T-helper 17 cell (primary cell): ENCODE measurements at places on chromosomes 4 and X.

DNA sequence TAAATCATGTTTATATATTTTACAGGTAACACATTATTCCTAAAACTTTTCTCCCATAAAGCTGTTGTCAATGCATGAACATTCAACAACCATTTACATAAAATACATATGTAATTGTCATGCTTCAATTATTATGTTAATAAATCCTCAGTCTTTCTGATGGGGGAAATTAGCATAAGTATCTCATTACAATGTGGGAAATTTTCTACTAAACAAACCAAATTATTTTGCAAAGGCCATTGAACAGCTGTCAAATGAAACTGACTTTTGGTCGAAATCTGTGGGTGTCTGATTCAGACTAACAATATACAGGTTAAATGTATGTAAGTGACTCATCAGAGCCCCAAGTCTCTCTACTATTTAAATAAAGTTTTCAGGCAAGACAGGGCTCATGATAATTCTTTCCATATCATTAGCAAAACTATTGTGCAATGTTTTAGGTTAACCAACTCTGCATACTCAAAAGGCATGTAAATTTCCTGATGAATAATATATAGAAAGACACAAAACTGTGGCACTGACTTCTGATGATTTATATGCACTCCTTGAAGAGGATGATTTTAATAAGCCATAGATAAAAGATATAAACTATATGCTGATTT, 795.3 kb upstream of the AADAT start:
- no peaks in the 10 kb centered on the region for H3K4me1 ChIP-seq
- no peak overlapping the region for H3K4me3 ChIP-seq
- no peaks in the 10 kb centered on the region for H3K36me3 ChIP-seq
- H3K27ac ChIP-seq, result no peak overlapping the region
- H3K27me3 ChIP-seq, result no peaks in the 10 kb centered on the region

- peak within 1 kb of the TSS; percentile 88 for H3K4me3 ChIP-seq
- DNase-seq, result peak; percentile 11
- H3K4me1 ChIP-seq, result peaks cover 11% of the 10 kb centered on the region
- H3K36me3 ChIP-seq, result no peaks in the 10 kb centered on the region
- peak within 1 kb of the TSS; percentile 16 for H3K27ac ChIP-seq
These were observed at the start of gene SLC16A2 for GRCh38 chrX:74421036-74421739. SLC16A2 (plus strand) TSS chrX:74421493; CDS start chrX:74421638, 145 bp downstream.

DNA sequence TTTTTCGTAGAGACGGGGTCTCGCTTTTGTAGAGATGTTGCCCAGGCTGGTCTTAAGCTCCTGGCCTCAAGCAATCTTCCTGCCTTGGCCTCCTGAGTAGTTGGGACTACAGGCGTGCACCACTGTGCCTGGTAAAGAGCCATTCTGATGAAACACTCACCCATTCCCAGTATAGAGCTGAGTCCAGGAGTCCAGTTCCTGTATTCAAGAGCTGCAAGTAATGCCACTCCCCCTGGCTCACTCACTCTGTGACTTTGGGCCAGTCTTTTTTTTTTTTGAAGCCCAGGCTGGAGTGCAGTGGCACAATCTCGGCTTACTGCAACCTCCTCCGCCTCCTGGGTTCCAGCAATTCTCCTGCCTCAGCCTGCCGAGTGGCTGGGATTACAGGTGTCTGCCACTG, 3.5 kb downstream of the CCDC22 start:
- no peak overlapping the region for H3K4me3 ChIP-seq
- H3K36me3 ChIP-seq, result no peaks in the 10 kb centered on the region
- H3K27ac ChIP-seq, result no peak overlapping the region
- H3K27me3 ChIP-seq, result no peaks in the 10 kb centered on the region
- H3K4me1 ChIP-seq, result peaks cover 12% of the 10 kb centered on the region
- no peak for DNase-seq

DNA sequence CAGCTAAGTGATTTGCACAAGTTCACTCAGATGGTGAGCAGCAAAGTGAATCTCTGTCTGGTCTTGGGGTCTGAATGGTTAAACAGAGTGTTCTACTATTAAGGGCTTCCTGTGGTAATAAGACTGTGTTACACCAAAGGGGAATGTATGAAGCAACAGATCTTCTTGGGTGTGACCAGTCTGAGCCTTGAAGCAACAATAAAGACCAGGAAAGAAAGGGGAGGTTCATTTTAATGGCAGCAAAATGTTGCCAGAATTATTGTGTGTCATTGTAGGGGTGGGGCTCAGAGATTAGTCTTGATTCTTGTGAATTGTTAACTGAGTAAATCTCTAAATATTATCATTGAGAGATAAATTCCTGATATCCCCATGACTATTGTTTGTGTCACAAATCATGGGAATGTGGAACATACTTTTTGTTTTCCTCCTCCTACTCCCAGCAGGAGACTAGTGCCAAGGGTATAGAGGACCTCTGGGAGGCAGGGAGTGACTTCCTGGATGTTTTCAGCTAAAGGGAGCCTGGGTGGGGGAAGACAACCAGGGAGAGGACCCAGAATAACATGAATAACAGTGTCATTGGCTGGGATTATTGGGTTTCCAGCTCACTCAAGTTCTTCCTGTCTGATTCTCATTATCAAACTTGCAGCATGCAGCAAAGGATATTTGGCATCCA, 141.4 kb upstream of the PAK3 start:
- H3K4me3 ChIP-seq, result no peak overlapping the region
- H3K27ac ChIP-seq, result no peak overlapping the region
- DNase-seq, result no peak
- no peaks in the 10 kb centered on the region for H3K36me3 ChIP-seq

- H3K4me3 ChIP-seq, result no peak overlapping the region
- no peak for DNase-seq
- H3K36me3 ChIP-seq, result no peaks in the 10 kb centered on the region
- H3K27me3 ChIP-seq, result no peaks in the 10 kb centered on the region
- no peaks in the 10 kb centered on the region for H3K4me1 ChIP-seq
These were observed 544.7 kb upstream of the NDST4 start for GRCh38 chr4:115657991-115658650.

DNA sequence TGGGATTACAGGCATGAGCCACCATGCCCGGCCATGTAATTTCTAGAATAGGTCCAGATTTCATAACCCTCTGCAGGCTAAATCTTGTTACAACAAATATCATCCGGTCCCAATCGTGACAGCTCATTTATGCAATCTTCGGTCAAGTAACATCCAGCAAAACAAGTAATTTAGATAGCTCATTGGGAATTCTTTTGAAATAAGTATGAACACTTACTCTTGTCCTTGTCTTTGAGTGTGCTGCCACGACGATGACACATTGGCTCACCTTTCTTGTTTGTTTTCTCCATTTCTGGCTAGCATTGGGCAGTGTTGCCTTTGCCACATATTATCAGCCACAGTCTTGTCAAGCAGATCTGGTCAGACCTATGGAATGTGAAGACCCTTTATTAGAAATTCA, 92.0 kb downstream of the PHEX start:
- no peak for DNase-seq
- no peaks in the 10 kb centered on the region for H3K36me3 ChIP-seq
- H3K27me3 ChIP-seq, result no peaks in the 10 kb centered on the region
- no peaks in the 10 kb centered on the region for H3K4me1 ChIP-seq
